Stimulated activated CD8-positive, alpha-beta memory T cell treated with anti-CD3 and anti-CD28 coated beads, Interleukin-15, amount 100 ng/mL, for 24 hours (primary cell): ENCODE measurements at places on chromosomes 2 and 18.

GRCh38 chr2:22947741-22948140, 437.2 kb upstream of the KLHL29 start:
- no peak for DNase-seq

DNA sequence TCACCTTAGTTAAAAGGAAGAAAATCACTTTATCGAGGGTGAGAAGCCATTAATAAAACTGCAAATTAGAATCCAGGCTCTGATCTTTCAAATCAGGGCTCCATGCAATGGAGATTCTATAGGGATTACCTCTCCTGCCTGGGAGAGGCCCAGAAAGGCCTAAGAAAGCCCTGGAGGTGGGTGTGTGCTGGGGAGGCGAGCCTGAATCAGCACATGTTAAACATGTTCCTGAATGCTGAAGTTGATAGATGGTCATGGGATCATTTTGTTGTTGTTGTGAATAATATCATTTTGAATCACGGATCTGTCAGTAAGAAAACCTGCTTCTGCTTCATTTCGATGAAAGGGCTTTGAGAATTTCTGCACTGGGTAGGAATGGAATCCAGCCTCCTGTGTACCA, 254.3 kb downstream of the ACKR3 start:
- no peak for DNase-seq

GRCh38 chr2:135299658-135300244, 231.3 kb downstream of the ZRANB3 start:
- no peak for DNase-seq

GRCh38 chr18:36636237-36636817, 192.5 kb downstream of the TPGS2 start:
- DNase-seq, result no peak

- no peak for DNase-seq
Observed at GRCh38 chr2:101082998-101083397, 68.2 kb downstream of the TBC1D8 start.

- no peak for DNase-seq
Observed at GRCh38 chr18:63980027-63980426, 10.1 kb downstream of the SERPINB8 start.

- no peak for DNase-seq
Observed at GRCh38 chr2:200681697-200682096, 95.9 kb downstream of the AOX1 start.

DNA sequence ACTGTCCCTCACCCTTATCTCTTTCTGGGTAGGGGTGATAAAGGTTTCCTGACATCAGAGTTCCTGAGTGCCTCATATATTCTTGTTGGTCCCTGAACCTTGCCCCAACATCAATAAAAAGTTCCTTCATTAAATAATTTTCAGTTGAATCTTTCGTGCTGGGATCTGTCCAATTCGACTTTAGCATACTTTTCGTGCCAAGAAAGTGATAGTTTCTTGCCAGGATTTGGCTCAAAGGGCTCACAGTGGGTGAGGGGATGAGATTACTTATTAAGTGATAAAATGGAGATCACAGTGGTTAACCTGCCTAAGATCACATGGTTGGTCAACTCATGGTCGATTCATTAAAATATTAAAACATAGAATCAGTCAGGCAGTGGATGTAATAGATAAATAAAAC, 93.8 kb upstream of the SLC8A1 start:
- no peak for DNase-seq

DNA sequence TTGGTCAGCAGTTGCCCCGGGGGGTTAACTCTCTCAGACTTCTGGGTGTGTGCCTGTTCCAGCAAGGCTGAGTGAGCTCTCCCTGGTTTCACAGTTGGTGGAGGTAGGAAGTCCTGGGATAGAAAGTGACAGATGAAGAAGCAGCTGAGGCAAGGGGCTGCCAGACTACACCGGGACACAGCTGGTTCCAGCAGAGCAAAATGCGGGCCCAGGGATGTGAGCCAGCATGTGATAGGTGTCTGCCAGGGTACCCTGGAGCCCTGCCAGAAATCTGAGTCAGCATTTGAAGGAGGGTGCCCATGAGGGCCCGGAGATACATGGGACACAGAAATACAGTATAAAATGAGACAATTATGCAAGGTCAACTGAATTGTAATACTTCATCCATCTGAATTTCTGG, 79.3 kb upstream of the LGALSL start:
- DNase-seq, result no peak

- DNase-seq, result no peak
Observed at GRCh38 chr2:113894156-113894743, 4.4 kb downstream of the ACTR3 start.

DNA sequence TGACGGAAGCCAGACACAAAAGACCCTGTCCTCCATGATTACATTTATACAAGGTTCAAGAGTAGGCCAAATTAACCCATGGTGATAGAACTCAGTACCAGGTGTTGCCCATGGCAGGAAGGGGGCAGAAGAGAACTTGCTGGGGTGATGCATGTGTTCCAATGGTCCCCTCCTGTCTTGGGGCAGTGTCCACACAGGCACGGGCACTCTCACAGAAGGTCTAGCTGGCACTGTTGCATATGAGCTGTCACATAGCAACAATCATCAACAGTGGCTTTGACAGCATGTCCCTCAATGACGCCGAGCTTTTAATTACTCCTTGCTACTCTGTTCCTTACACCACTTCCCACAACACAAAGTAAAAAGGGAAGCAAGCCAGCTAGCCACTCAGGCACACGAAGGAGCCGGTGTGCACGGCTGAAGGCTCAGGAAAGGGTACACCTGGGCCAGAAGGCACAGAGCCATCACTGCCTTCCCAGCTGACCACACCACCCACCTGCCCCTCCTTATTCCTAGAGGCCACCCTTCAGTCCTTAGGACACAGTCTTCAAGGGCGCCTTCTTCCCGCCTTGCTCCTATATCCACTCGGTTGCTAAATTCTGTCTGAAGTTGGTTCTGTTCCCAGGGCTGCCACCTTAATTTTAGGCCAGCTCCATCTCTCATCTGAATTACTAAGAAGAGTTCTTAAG, 28.9 kb downstream of the RPL31 start:
- no peak for DNase-seq

- DNase-seq, result no peak
Observed at GRCh38 chr2:68880213-68880612, 9.0 kb upstream of the BMP10 start.

GRCh38 chr18:12679183-12679786, 21.4 kb upstream of the SPIRE1 start:
- no peak for DNase-seq

- no peak for DNase-seq
Observed at GRCh38 chr2:35082072-35082471, 1273.5 kb upstream of the CRIM1 start.

DNA sequence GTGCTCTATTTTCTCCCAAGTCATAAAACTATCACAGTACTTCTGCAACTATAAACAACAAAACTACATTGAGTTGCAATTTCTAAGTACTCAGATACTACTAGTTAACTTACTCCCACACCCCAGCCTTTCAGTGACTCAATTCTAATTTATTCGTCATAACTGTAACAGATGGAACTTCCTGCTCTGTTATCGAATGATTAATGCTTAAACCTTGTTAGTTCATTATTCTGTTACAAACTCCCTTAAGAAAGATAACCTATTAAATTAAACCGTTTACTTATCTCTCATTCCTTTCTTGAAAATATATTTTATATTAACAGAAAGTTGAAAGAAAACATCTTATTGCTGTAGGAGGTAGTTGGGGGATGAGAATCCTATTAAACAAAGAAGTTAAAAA, 17.0 kb downstream of the TNFAIP6 start:
- DNase-seq, result no peak

- no peak for DNase-seq
Observed at GRCh38 chr2:120926463-120927264, 191.0 kb downstream of the GLI2 start.

GRCh38 chr18:52657043-52657805, 317.2 kb downstream of the DCC start:
- no peak for DNase-seq

- no peak for DNase-seq
Observed at GRCh38 chr2:18077231-18077630, 198.8 kb downstream of the KCNS3 start.

- DNase-seq, result no peak
Observed at GRCh38 chr2:151576080-151576479, 158.2 kb downstream of the NEB start.

DNA sequence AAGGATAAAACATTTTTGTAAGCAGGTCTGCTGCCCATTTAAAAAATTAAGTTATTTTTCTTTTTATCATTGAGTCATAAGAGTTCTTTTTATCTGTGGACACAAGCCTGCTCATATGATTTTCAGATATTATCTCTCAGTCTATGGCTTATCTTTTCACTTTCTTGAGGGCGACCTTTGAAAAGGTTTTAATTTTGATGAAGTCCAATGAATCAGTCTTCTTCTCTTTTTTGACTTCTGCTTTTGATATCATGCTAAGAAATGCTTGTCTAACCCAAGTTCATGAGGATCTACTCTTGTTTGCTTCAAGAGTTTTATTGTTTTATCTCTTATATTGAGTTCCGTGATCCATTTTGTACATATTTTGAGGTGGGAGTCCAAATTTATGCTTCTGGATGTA, 36.5 kb downstream of the PSMD14 start:
- DNase-seq, result no peak

DNA sequence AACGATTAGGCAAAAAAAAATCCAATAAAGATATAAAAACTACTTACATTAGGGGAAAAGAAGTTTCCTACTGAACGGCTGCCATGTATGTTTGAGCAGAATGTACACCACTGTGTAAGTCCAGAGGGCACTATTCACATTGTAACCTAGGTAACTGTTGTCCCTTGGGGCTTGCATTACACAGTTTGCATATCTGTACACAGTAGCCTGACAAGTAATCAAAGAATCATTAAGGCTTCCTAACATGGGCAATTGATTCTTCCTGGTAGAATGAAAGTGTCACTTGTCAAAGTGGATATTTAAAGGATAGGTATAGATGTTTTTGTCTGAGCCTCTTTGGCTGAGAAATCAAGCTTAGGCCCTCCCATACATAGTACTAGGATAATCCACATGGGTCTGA, 39.1 kb downstream of the PLEK start:
- DNase-seq, result no peak

GRCh38 chr2:222754324-222754930, 83.0 kb downstream of the MOGAT1 start:
- DNase-seq, result no peak

- DNase-seq, result no peak
Observed at GRCh38 chr2:95314964-95315611, 17.9 kb downstream of the KCNIP3 start.
